COLO829 (cell line): ENCODE measurements at places on chromosomes 13 and 19.
A peak's percentile ranks its signal among the peaks of the same experiment; 100 is the strongest.

DNA sequence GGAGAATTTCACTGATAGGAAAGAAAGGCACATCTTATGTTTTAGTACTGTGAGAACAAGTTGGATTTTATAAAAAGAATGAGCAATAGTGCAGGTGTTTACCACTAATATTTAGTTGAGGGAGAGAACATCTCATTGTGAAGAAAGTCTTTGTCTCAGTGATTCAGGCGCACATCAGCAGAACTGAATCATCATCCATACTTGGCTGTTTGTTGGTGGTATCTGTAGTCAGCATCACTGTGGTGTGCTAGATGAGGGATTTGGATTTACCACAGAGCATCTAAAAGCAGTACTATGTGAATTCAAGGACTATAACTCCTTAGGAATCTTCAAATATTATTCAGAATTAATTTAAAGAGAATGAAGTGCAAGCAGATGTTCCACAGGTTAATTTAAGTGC is 1380.5 kb upstream of the ATXN8OS start:
- no peak for DNase-seq

DNA sequence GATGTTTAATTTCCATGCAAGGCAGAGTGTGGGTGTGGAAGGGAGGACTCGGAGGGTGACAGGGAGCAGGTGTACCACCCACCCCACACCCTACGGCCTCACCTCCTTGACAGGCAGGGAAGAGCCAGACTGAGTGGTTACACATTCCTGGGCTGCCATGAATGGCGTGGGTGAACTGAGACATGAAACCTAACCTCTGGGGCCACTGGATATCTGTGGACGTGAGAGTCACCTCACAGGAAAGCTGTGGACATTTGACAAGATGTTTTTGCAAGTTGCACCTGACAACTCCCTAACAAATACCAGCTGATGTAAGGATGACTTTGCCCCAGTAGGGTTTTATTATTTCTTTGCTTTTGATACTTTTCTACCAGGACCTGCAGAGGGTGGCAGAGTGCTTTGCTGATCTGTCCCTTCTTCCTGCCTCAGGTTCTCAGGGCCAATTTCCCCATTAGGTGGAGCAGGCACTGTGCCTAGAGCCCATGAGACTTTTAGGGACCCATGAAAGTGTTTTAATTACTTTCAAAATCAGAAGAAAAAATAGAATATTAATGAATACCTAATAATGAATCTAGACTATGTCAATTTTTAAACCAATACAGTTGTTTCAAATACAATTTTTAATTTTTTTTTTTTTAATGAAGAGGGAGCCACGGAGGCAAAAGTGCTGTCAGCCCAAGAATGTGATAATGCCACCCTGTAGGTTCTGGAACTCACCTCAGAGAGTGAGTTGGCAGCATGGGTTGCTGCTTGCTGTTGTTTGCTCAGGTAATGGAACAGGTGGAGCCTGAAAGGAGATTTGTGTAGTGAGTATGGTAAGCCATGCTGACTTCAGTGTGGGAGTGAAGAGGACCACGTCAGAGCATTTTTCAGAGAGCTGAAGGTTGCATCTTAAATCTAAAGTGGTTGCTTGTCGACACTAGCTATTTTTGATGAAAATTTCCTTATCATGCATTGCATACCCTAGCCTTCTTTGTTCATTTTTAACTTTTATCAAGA is 58.0 kb upstream of the CYSLTR2 start:
- DNase-seq = peak; percentile 63

DNA sequence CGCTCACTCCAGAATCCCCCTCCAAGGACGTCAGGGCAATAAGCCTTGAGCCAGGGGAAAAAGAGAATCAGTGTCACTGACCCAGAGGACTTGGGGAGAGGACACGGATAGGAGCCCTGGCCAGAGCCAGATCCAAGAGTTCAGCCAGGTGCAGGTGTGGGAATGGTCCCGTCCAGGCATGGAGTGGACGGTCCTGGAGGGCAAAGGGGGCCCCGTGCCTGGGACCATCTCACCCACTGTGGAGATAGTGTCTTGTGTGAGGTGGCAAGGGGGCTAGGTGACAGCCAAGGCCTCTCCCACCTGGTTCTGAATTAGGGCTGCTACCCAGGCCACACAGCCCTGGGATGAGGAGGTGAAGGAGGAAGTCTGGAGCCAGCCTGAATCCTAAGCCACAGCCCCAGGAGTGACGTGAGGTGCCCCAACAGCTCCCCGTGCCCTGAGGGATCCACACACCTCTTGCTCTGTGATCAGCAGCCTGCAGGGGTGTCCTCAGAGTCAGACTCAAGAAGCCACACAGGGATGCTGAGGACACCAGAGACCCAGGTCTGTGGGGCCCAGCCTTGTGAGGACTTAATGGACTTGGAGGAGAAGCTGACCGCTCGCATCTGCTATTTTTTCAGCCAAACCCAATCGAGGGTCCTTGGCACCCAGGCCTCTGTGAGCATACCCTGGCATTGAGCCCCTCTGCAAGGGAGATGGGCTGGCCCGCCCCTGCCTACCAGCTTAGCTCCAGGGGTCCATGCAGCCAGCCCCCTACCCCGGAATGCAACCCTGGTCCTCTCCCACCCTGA is 16.4 kb upstream of the ZNF14 start:
- DNase-seq = no peak

GRCh38 chr19:54558339-54558738 is 15.3 kb upstream of the LILRA2 start:
- no peak for DNase-seq

GRCh38 chr19:1101337-1101698 is 2.5 kb upstream of the GPX4 start:
- DNase-seq = no peak

DNA sequence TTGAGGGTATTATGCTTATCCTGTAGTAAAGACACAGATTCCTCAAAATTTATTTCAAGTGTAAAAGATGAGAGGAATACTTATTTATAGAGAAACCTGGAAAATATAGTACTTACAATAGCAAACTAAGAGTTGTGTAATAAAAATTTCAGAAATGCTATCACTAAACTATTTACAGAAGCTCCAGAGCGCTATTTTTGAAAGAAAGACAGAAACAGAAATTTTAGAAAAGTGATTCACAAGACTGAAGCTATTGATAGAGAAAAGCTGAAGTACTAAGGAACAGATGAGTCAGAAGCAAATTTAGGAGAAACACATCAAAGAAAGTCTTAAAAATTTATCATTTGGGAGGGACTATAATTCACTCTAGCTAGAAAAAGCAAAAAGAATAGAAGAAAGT is 1174.2 kb downstream of the DIAPH3 start:
- DNase-seq = no peak

- DNase-seq = no peak
These were observed 255.0 kb upstream of the MAB21L1 start for GRCh38 chr13:35731471-35731870.

- DNase-seq = peak; percentile 68
These were observed 4.4 kb downstream of the BCAT2 start for GRCh38 chr19:48806518-48806817.

DNA sequence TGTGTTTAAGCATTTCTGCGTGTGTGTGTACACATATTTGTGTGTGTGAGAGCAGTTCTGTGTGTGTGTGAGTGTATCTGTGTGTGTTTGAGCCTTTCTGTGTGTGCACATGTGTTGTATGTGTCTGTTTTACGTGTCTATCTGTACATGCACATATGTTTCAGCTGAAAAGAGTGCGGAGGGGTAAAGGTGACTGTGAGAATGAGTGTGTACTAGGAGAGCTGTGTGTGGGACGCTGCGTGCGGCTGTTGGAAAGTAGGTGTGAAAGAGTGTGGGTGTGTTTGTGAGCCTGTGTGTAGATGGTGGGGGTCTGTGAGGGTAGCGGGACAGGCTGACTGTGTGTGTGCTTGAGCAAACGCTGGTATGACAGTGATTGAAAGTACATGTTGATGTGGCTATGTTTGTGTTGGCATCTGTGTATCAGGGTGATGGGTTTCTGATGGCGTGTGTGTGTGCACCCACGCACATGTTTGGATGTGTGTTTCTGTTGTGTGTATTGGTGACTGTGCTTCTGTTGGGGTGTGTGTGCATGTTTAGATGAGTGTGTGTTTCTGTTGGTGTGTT is 7.5 kb upstream of the TPM4 start:
- DNase-seq = no peak

- no peak for DNase-seq
These were observed 413.3 kb downstream of the KCTD12 start for GRCh38 chr13:76472916-76473315.

DNA sequence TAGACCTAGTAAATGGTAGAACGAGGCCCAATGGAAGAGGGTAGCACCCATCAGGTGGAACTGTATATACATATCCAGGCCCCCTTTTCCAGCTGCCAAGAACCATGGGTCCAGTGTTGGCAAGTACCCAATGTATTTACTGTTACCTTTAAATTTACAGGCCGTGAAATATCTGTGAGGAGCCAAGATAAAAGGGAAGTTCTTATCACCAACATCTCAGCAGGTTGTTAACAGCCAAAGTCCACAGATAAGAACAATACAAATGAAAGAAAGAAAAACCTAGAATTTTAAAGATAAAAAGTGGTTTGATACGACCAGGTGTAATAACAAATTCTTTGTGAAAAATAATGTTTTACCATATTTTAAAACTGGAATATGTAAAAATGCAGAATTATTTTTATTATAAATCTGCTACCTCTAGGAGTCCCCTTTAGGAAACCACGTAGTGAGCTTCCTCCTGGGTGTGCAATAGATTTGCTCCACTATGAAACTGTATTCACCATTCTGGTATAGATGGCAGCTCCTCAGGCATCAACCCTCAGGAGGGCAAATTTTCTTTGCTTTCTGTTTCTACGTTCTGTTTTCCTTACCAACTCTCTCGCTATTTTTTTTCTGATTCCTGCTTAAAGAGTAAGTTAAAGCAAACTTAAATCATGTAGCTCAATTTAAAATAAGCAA is 292.2 kb upstream of the SLC10A2 start:
- DNase-seq = no peak

- no peak for DNase-seq
These were observed 47.3 kb upstream of the CLDN10 start for GRCh38 chr13:95505265-95505664.

- no peak for DNase-seq
These were observed at the start of gene SEMA6B for GRCh38 chr19:4559569-4559968. TSS of gene SEMA6B (minus strand) at chr19:4559684. CDS start at chr19:4558457, 1,227 bp downstream.

GRCh38 chr19:9823816-9824215 is 3.9 kb upstream of the UBL5 start:
- DNase-seq = no peak

GRCh38 chr13:106471957-106472543 is 63.4 kb downstream of the EFNB2 start:
- no peak for DNase-seq

- peak; percentile 10 for DNase-seq
These were observed at the start of gene ZNF578 for GRCh38 chr19:52453324-52454094. TSS of gene ZNF578 (plus strand) at chr19:52453553. CDS start at chr19:52501846, 48,293 bp downstream.

- no peak for DNase-seq
These were observed 35.4 kb upstream of the INTS6 start for GRCh38 chr13:51488212-51488611.

GRCh38 chr13:73832128-73832588 is 302.0 kb downstream of the KLF12 start:
- peak; percentile 48 for DNase-seq

- DNase-seq = no peak
These were observed 5.5 kb downstream of the ZNF493 start for GRCh38 chr19:21402303-21402985.

DNA sequence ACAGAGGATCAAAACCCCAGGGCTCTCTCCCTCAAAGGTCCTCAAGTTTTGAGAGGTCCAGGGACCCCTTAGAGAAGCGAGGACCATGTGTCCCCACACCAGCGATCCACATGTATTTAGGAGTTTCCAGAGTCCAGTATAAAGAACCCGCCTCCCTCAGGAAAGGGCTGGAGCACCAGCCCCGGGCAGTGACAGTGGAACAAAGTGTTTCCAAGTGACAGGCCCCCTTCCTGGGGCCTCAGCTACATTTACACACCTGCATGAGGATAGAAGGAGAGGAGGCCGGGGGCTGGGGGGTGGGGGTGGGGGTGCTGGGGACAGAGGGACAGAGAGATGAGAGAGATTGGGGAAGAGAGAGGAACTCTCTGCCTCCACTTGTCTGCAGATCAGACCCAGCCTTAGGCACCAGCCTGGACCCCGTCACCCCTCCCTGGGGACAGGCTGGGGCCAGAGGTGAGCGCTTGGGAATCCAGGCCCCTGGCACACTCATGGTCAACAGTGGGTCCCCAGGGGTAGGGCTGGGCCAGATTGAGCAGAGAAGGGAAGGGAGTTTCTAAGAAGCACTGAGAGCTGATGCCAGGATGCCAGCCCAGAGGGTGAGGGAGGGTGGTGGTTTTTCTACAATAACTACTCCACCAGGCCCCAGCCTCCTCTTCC is 802 bp downstream of the BCAM start:
- DNase-seq = no peak

DNA sequence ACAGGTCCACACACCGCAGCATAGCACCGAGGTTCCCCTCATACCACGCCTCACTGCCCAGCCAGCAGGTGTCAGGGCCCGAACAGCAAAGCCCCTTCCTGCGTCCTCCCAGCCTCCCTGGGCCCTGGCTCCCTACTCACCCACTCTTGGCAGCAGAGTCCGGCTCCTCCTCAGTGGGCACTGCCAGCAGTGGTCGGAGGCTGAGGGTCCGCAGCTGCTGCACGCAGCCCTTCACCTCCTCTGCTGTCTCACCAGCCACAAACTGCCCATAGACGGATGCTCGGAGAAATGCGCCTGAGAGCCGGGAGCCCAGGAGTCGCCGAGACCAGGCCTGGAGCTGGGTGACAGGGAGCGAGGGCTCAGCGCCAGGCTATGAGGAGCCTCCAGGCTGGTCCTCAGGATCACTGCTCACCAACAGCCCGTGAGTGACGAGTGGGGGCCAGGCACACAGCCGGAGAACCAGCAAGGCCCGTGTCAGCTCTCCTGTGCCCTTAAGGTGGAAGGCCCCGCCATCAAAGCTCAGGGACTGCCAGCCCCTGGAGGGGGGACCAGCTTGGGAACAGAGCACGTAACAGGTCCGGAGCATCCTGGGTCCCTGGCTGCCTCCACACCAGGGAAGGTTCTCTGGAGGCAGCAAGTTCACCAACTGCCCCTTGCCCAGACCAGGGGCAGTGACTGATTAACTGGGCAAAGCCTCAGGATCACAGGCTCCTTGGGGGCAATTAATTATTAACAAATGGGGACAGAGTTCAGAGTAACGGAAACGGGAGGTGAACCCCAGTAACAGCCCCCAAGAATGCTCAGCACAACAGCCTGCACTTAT is at the start of gene PRODH2:
PRODH2 (minus strand) TSS at position 626 of the 823 bp plus-strand sequence; CDS start at position 586, 40 bp downstream.
- no peak for DNase-seq

GRCh38 chr19:55670280-55671053 is 4.6 kb upstream of the EPN1 start:
- DNase-seq = no peak

GRCh38 chr13:76948149-76948548 is at the start of gene ACOD1:
TSS of gene ACOD1 (plus strand) at chr13:76948511. CDS start at chr13:76948559, 48 bp downstream.
- DNase-seq = no peak

- no peak for DNase-seq
These were observed 13.8 kb downstream of the SLC7A1 start for GRCh38 chr13:29581666-29582065.

DNA sequence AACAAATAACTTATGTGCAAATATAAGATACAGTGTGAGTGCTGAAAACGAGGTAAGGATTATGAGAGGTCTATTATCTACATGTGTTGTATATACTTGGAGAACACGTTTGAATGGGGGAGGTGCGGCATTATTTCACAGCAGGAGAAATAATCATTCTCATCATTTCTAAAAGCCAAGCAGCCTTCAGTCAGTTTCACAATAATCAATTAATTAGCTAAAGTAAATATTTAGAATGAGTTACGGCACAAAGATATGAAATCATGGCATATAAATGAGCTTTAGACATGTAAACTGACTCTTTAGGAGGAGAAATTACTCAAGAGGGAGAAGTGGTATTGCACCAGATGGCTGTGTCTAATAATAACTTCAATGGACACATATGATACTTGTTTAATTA is 366.6 kb downstream of the DNAJC15 start:
- no peak for DNase-seq
